Stimulated activated CD4-positive, alpha-beta T cell treated with anti-CD3 and anti-CD28 coated beads, TNF-alpha, amount 100 ng/mL, for 48 hours (primary cell): ENCODE measurements at places on chromosomes 13 and 19.

DNA sequence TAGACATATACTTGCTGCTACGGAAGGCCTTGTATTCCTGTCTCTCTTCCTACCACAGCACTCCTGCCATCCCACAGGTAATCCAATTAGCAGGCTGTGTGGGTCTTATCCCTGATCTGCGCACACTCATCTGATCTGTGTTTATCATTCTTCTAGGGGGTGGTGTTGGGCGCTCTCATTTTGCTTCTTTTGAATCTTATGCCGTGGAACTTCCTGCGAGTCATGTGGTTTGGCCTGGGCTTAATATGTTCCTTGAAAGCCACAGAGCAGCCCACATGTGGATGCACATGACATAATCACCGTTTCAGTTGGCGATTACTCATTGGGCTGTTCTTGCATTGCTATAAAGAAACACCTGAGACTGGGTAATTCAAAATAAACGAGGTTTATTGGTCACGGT, 7.5 kb downstream of the RASA3 start:
- DNase-seq, result peak; percentile 68

DNA sequence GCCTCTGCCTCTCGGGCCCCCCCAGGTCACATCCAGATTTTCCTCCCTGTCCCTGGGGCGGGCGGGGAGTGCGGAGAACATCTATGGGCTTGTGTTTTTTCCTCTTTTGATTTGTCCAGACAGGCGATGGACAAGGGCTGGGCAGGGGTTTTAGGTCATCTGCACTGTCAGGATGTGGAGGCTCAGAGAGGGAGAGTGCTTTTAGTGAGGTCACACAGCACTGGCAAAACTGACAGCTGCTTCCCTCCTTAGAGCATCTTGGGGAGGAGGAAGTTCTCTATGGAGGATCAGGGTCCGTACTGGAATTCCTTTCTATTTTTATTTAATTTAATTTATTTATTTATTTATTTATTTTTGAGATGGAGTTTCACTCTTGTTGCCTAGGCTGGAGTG, 38.9 kb downstream of the NFIC start:
- DNase-seq, result no peak

- no peak for DNase-seq
Observed at GRCh38 chr19:6216236-6216995, 63.4 kb downstream of the MLLT1 start.

- no peak for DNase-seq
Observed at GRCh38 chr19:52660981-52661380, 22.8 kb upstream of the ZNF83 start.

DNA sequence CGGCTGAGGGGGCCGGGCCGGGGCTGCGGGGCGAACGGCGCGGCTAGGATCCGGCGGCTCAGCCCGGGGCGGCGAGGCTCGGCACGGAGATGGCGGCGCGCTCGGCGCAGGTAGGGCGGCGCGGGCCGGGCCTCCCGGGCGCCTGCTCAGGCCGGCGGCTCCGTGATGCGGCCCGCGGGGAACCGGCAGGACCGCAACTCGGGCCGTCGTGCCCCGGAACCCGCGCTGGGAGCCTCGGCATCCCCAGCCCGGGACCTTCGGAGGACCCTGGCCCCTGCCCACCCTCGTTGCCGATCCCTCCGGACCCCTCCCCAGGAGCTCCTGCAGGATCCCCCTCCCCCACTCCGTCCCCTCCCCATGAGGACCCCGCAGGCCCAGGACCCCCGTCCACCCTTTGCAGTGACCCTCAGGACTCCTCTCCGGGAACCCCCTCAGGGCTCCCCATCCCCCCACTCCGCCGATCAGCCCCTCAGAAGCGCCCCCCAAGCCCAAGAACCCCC, 304 bp downstream of the EVI5L start:
- DNase-seq, result no peak
